Heart left ventricle (tissue), 16 donors: ENCODE measurements at places on chromosomes 2 and 18. TPM values are rescaled to one million over a fixed set of nuclear protein-coding genes. Genes with fewer than 3 reads are reported as not detected.

GRCh38 chr2:198063242-198063641 is 258.8 kb downstream of the PLCL1 start:
- no peak for DNase-seq

DNA sequence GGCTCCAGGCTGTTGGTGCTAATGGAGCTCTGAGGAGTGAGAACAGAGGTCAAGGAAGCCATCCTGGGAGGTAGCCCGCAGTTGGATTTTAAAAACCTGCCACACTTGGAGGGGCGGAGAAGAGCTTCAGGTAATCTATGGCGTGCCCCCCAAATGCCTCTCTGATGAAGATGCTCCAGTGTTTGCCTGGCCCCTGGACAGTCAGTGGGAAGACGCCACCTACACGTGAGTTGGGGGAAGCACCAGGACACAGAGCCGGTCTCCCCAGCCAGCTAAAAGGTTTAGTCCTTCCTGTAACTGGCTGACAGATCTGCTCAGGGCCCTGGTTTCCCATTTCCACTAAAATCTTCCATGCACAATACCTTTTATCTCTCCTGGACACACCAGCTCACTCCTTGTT is 225.0 kb downstream of the TTC32 start:
- DNase-seq: no peak

DNA sequence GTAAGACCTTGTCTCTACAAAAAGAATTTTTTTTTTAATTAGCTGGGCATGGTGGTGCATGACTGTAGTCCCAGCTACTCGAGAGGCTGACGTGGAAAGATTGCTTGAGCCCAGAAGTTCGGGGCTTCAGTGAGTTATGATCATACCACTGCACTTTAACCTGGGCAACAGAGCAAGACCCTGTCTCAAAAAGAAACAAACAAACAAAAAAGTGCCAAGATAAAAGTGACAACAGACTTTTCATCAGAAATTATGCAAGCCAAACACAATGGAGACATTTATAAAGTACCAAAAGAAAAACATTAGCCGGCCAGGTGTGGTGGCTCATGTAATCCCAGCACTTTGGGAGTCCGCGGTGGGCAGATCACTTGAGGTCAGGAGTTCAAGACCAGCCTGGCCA is 26.7 kb downstream of the HADHA start:
- DNase-seq: no peak

DNA sequence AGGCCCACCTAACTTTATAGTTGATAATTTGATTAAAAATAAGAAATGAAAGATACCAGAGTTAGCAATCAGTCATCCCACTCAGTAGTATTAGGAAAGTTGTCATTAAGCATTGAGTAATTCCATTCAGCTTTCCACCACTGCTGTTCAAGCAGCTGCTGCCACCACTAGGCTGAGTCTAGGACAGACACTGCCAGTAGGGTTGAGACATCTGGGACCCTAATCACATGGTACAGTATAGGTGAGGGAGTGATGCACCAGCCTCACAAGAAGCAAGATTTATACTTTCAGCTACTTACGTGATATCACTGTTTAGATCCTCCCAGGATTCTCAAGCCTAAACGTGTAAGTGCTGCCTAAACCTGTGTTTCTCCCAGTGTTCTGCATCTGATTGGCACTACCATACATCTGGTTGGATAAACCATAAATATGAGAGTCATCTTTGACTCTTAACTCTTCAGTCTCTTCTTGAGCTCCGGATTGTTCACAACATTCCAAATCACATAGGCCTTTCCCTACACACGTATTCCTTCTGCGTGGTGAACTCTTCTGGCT is 3.2 kb downstream of the UBXN4 start:
- DNase-seq: no peak

DNA sequence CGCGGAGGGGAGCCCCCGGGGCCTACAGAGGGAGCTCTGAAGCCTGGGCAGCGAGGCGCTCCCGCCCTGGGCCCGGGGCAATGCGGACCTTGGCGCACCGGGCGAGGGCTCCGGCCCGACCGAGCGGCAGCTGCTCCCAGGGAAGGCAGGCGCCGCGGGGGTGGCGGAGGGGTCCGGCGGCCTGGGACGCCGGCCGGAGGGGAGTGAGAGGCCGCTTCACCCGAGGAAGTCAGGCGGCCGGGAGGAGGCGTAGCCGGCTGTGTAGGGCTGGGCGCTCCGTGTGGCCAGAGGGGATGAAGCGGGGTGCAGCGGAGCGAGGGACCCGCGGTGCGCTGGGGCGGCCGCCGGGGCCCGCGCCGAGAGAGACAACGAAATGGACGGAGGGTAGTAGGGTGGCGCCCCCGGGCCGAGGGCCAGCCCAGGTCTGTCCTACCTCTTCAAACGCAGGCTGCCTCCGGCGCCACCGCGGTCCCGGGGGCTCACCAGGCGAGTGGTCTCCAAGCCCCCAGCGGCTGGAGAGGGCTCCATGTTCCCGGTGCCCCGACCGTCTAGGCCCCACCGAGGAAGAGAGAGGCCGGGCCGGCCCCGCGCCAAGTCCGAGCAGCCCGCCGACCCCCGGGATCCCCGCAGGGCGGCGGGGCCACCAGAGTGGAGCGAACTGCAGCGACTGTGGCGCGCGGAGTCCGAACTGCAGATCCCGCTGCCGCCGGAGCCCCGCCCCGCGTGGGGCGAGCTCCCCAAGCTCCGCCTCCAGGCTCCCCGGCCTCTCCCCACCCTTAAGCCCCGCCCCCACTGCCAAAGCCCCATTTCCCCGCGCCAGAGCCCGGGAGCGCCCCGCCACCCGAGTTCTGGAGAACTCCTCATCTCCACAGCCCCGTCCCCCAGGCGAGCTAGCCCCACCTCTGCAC is at the start of gene SLC30A3:
TSS of gene SLC30A3 (minus strand) at position 669 of the 908 bp plus-strand sequence. CDS start at position 528, 141 bp downstream.
- DNase-seq: peak; percentile 73

GRCh38 chr2:216619411-216620393 is 13.5 kb upstream of the IGFBP2 start:
- no peak for DNase-seq

DNA sequence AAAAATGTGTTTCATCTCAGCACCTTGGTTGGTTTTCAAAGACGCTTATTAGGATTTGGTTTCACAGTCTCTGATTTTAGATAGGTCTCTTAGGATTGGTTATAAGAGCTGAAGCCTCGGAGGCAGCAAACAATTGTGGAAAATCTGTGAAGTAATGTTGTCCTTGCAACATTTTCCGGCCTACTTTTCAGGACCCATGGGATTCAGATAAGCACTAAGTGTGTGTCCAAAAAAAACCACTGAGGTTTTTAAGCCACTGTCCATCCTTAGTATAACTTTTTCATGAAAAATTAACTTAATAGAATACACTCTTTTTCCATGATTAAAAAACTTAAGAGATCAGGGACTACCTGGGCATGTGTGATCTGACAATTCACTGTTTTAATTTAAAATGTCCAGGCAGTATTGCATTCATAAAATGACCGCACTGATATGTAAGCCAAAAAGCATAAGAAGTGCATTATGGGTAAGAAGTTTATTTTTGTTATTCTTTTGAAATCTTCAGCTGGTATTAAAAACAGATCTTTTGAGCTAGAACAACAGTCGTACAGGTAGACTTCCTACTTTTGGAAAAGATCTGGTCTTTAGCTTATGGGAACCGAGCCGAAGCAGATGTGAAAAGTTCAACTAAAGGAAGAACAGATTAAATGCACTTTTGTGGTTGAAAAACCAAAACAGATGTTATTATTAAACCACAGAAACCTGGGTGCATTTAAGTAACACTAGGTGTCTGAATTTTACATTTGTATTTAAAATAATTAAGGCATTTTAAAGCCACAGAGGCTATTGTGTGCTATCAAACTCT is 479.4 kb upstream of the ZEB2 start:
- no peak for DNase-seq

DNA sequence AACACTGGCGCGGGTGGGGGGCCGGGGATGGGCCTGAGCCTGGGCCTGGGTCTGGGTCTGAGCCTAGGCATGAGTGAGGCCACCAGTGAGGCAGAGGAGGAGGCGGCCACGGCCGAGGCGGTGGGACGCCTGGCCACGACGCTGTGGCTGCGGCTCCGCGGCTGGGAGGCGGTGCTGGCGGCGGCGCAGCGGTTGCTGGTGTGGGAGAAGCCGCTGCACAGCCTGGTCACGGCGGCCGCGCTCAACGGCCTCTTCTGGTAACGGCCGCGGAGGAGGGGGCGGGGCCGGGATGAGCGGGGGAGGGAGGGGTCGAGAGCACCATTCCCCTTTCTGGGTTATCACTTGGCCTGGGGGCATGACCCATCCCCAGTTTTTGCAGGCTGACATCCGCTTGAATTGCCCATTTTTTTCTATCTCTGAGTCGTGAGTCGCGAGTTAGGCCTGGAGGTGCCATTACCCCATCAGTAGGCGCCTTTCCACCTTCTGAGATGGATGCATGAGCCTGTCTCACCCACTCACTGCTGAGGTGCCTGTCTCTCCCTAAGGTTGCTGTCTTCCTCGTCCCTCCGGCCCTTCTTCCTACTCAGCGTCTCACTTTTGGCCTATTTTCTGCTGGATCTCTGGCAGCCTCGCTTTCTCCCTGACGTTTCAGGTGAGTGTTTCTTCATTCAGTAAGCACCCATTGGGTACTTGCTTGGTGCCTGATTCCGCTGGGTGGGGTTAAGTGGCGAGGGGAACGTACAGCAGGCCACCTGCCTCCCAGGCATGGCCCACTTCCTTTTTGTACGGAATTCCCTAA is 501 bp downstream of the RETREG2 start:
- DNase-seq: peak; percentile 63

DNA sequence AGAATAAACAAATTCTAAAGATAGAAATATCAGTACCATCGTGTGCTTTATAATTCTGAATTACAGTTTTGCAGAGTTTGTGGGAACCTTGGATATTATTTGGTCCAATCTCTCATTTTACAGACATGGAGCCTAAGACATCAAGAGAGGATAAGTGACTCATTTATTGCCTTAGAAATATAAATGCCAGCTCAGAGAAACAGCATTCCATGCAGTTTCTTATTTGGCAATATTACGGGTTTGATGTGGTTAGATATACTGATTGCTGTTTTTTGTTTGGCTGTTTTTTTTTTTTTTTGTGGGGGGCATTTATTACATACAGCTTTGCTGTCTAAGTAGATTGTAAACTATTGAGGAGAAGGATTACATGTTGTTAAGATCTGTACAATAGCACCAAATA is 1241.1 kb upstream of the LRRTM1 start:
- no peak for DNase-seq

DNA sequence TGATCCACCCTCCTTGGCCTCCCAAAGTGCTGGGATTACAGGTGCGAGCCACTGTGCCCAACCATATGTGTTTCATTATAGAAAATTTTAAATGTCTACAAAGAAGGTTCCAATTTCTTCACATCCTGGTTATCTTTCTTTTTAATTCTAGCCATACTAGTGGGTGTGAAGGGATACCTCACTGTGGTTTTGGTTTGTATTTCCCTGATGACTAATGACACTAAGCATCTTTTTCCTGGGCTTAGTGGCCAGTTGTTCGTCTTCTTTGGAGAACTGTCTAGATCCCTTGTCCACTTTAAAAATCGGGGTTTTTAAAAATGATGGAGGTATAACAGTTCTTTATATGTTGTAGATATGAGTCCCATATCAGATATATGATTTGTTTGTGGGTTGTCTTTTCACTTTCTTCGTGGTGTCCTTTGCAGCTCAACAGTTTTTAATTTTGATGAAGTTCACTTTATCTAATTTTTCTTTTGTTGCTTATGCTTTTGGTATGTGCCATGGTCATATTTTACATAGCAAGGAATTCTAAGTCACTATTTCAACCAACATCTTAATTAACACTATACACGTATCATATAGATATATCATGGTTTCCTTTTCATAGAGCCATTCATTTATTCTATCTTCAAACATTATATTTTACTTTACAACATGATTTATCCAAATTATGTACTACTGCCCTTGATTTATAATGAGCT is 135.0 kb upstream of the RIOK3 start:
- DNase-seq: no peak

- no peak for DNase-seq
Measured at GRCh38 chr2:85502720-85503119, 36.2 kb upstream of the MAT2A start.

DNA sequence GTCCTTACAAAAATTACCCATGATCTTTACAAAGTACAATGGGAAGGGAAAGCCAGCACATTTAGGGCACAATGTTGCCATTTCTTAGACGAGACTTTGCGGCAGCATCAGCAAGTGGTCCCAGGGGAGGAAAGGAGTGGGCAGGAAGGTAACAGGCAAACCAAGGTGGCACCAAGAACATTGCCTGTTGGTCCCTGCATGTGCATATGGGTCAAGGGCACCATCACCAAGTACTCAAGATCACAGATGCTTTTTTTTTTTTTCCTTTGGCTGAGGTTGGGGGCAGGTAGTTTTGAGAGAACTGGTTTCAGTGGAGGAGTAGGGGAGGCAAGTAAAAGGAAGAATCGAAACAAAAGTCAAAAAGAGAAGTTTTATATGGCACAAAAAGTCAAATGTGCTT is 752 bp upstream of the CYTIP start:
- no peak for DNase-seq

- no peak for DNase-seq
Measured at GRCh38 chr2:53724536-53724935, 43.1 kb upstream of the CHAC2 start.

DNA sequence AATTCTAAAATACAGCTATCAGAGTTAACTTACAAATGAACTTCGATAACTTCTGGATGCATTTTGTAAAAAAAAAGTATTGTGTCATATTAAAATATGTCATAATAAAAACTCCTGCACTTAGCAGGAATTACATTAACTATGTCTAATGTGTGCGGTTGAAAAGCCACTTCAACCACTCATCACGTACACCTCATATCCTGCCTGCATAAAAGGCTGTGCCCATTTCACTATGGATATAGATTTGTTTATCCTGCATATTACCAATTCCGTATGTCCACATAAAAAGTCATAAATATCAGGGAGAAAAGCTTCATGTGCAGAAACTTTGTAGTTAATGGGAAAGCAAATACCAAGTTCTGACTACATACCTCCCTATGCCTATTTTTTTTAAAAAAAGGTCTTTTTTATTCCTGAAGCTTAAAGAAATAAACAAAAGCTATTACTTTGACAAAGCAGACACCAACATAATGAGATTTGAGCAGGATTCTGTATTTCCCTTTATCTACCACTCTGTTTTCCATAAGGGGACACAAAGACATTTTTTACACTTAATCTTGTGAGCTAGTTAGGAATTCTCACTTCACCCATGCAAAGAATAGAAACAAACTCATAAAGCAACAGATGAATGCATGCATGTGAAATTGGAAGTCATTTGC is 96.1 kb downstream of the PPP1R1C start:
- DNase-seq: no peak

DNA sequence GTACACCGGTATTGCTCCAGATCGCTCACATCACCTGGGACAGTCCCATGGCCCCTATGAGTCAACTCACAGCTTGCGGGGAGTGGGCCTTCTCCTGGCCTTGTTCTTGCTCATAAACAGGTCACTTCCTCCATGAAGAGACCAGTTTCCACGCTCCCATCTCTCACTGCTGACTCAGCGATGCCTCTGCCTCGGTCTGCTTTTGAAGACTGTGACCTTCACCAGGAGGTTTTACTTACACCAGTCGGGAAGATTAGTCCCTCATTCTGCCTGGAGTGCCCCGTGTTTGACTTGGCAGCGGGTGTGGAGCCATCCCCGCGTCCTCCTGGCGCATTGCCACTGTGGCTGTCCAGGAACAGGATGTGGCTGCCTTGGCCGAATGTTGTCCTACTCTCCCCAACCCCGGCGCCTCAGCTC is 159.8 kb downstream of the RHBDD1 start:
- no peak for DNase-seq

RFX8 gene
- total RNA-seq: not detected

FAM124B gene
- total RNA-seq: 1.4 TPM

NOTO gene
- total RNA-seq: not detected

MPPE1 gene
- 29.6 TPM for total RNA-seq

STK39 gene
- 27.4 TPM for total RNA-seq

DSC3 gene
- not detected for total RNA-seq

SOWAHC gene
- 1.3 TPM for total RNA-seq

CFAP210 gene
- total RNA-seq: not detected
